ENCODE measurements at places on chromosomes 6 and 20. TPM values are rescaled to one million over a fixed set of nuclear protein-coding genes. Genes with fewer than 3 reads are reported as not detected.

GRCh38 chr6:6512711-6513110, 75.8 kb upstream of the LY86 start:
- no peak for DNase-seq
- no peak overlapping the region for H3K4me3 ChIP-seq
- no peak overlapping the region for H3K27ac ChIP-seq
- H3K36me3 ChIP-seq = no peaks in the 10 kb centered on the region
- H3K27me3 ChIP-seq = no peaks in the 10 kb centered on the region
- H3K4me1 ChIP-seq = no peaks in the 10 kb centered on the region

Gene KHDC1
- 4.8 TPM for total RNA-seq

Gene BPIFB1
- total RNA-seq = not detected

DNA sequence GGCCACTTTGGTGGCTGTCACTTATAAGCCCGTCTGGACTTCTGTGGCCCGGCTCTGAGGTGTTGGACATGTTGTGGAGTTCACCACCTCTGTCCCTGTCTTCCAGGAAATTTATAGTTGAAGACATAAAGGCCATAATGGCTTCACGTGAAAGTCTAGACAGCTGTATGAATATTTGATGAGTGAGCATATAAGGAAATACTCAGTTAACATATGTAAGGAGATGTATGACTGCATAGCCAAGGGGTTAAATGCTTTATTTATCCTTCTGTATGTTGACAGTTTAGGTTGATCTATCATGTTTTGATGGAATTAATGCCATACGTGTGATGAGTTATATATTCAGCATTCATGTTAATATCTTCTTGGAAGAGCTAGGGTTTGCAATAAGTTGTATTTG, 16.1 kb downstream of the HIVEP1 start:
- no peak overlapping the region for H3K4me3 ChIP-seq
- no peaks in the 10 kb centered on the region for H3K36me3 ChIP-seq
- H3K4me1 ChIP-seq = no peaks in the 10 kb centered on the region
- H3K27me3 ChIP-seq = no peaks in the 10 kb centered on the region

GRCh38 chr6:15659181-15659580, 3.6 kb downstream of the DTNBP1 start:
- H3K36me3 ChIP-seq = no peaks in the 10 kb centered on the region
- H3K27ac ChIP-seq = no peak overlapping the region
- H3K27me3 ChIP-seq = no peaks in the 10 kb centered on the region
- H3K4me1 ChIP-seq = peaks cover 12% of the 10 kb centered on the region

Gene HLA-G
- not detected for total RNA-seq

GRCh38 chr6:83597511-83597910, 85.2 kb downstream of the PRSS35 start:
- no peak overlapping the region for H3K4me3 ChIP-seq
- H3K4me1 ChIP-seq = no peaks in the 10 kb centered on the region
- no peak for DNase-seq
- H3K27ac ChIP-seq = no peak overlapping the region

Gene PAK1IP1
- 10.4 TPM for total RNA-seq

Gene FNDC11
- total RNA-seq = not detected

DNA sequence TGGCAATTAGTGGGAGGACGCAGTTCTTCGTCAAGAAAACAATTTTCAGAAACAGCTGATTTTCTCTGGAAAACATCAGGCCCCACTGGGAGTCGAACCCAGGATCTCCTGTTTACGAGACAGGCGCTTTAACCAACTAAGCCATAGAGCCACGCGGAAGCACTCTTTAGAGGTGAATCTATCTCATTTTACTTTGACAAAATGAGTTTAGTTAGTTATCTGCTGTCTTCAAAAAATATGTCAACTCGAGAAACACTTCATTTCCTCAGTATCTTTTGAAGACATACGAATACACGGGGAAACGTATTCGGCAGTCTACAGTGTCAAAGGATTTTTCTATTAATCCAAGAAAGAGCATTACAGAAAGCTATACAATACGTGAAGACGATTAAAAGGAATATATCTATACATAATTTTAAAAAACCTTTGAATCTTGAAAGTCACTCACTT, 26.7 kb downstream of the GPX6 start:
- peak overlapping the region; percentile 39 for H3K4me3 ChIP-seq
- no peak overlapping the region for H3K27ac ChIP-seq
- DNase-seq = no peak
- H3K27me3 ChIP-seq = no peaks in the 10 kb centered on the region
- H3K36me3 ChIP-seq = no peaks in the 10 kb centered on the region
